ENCODE measurements at places on chromosomes 7 and 10. TPM values are rescaled to one million over a fixed set of nuclear protein-coding genes. Genes with fewer than 3 reads are reported as not detected.

Gene NPTX2
- not detected for total RNA-seq

Gene NPSR1
- not detected for total RNA-seq

Gene EN2
- total RNA-seq = not detected

Gene CTTNBP2
- total RNA-seq = 0.17 TPM

Gene TMEM243
- 19.9 TPM for total RNA-seq

Gene CALCR
- not detected for total RNA-seq

Gene CNTNAP2
- 1.0 TPM for total RNA-seq

Gene RAB18
- 129 TPM for total RNA-seq

Gene CPN1
- total RNA-seq = not detected

Gene RSPH10B2
- total RNA-seq = not detected

Gene ZNF655
- total RNA-seq = 89.9 TPM

Gene OR6V1
- not detected for total RNA-seq

Gene C7orf57
- total RNA-seq = 0.52 TPM

Data from MCF 10A (cell line).